Activated naive CD8-positive, alpha-beta T cell treated with anti-CD3 and anti-CD28 coated beads, Interleukin-2, amount 10 ng/mL, durations not matched to agents 7 days and 5 days (primary cell): ENCODE measurements at places on chromosomes 3 and 15. TPM values are rescaled to one million over a fixed set of nuclear protein-coding genes. Genes with fewer than 3 reads are reported as not detected.

The ST3GAL6 gene
- 0.69 TPM for total RNA-seq

The MYEF2 gene
- 36.5 TPM for total RNA-seq

The ZNF502 gene
- 3.2 TPM for total RNA-seq

The RARB gene
- not detected for total RNA-seq

The SERPINI1 gene
- 1.9 TPM for total RNA-seq

The IGF2BP2 gene
- total RNA-seq = 0.11 TPM

The EPHA3 gene
- not detected for total RNA-seq

The MCF2L2 gene
- 6.5 TPM for total RNA-seq

The ZNF662 gene
- total RNA-seq = 2.2 TPM

The CHRD gene
- not detected for total RNA-seq

DNA sequence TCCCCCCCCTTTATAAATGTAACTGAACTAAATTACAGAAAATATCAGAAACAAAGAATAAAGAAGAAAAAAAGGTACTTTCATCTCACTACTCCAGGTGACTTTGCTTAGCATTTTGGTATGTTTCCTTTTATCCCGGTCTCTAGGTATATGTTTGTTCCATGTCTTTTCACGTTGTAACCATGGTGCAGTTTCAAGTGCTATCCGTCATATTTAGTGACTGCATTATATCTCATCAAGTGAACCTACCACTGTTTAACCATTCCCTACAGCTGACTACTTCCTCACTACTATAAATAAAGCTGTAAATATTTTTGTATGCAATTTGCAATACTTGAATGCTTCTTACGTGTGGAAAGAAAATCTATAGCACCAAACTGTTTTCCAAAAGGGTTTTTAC is 2.2 kb downstream of the BTBD1 start:
- DNase-seq = no peak

DNA sequence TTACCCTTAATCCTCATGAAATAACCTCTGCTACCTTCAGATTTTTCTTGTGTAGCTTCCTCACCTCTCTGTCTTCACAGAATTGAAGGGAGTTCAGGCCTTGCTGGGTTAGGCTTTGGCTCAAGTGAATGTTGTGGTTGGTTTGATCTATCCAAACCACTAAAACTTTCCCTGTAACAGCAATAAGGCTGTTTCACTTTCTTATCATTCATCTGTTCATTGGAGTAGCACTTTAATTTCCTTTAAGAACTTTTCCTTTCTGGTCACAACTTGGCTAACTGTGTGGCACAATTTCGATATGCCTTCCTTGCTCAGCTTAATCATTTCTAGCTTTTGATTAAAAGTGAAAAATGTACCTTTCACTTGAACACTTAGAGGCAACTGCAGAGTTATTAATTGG is 129.8 kb downstream of the NR1I2 start:
- DNase-seq = no peak

GRCh38 chr3:130014526-130014925 is 40.0 kb downstream of the TRH start:
- DNase-seq = no peak

GRCh38 chr15:78448441-78449219 is 10.6 kb downstream of the IREB2 start:
- no peak for DNase-seq

DNA sequence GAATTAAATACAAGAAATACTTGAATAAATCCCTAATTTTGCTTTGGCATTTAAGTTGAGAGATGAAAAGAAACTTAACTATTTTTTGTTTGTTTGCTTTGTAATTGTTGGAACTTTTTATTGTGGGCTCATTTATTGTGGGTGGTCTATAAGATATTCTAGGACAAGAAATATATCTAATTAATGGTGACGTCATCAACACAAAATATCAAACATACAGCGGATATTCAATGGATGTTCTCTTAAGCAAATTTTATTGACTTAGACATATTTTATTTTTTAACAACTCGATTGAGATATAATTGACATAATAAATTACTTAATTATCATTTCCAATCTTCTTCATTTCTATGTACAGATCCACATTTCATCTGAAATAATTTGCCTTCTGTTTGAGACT is 30.0 kb downstream of the SYNPR start:
- DNase-seq = no peak

- no peak for DNase-seq
Measured at GRCh38 chr15:92421976-92422375, 28.3 kb downstream of the ST8SIA2 start.

- DNase-seq = peak; percentile 54
Measured at GRCh38 chr15:47196048-47196447, 521.3 kb upstream of the SEMA6D start.

DNA sequence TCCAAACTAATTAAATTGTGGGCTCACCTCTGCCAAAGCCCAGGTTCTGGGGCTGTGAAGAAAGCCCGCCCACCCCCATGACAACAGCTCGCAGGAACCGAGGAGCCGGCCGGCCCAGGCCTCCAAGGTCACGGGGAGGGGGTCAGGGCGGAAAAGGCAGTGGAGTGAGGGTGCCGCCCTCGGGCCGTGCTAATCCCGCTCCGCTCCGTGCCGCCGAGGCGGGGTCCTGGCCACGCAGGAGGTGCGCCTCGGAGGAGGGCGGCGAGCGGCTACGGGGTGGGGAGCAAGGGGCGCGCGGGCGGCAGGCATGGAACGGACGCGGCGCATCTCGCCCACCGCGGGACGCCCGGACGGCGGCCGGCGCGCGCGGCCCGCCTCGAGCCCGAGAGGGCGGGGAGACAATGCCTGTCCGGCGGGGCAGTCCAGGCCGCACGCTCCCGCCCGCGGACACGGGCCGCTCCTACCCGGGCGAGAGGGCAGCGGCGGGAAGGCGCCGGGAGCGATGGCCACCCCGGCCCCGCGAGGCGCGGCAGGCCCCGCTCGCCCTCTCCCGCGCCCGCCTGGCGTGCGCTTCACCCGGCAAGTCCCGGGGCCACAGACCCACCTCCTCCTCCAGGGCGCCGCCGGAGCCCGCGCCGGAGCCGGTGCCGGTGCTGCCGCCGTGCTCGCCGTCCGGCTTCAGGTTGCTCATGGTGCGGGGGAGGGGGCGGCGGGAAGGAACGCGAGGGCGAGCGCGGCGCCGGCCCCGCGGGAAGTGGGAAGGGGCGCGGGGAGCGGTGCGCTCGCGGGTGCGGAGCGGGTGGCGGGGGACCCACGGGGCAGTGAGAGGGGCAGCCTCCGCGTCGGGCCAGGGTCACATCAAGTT is 528 bp downstream of the RBPMS2 start:
- DNase-seq = peak; percentile 47

DNA sequence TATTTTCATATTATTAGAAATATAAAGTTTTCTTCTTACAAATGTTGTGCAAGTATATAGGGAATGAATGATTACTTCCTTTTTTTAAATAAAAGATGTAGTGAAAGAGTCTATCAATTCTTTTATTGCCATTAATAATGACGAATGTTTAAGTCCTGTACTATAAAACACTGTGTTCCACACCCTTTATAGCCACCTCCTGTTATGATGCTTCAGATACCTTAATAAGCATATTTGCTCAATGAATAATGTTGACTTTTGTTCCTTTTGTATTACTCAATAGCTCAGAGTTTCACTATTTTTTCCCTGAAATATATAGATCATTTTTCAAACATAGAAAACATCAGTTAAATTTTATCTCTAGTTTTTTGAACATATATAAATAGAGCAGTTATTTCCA is 378.2 kb upstream of the THBS1 start:
- DNase-seq = no peak

DNA sequence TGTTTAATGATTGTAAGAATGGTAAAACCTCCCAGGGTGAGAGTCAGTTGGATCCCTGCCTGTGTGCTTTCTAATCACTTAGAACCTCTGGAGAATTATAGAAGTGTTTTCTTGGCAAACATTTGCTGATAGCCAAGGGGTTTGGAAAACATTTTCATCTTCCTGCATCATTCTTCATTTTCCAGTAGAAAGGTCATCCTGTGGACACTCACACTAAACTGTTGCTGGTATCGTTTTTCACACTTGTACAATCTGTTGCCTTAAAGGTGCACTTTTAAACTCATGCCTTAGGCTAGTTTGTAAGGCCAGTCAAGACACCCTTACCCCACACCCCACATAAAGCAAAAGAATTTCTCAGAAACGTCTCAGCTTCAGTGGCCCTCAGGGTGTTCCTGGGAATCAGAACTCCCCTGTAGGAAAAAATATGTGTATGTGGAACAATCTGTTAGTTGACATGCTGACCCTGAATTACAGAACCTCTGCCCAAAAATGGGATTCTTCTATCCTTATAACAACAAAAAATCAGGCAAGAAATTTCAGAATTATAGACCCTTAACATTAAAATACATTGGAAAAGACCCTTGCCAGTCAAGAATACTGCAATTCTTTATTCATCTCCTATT is 5.8 kb upstream of the PLD1 start:
- DNase-seq = no peak

DNA sequence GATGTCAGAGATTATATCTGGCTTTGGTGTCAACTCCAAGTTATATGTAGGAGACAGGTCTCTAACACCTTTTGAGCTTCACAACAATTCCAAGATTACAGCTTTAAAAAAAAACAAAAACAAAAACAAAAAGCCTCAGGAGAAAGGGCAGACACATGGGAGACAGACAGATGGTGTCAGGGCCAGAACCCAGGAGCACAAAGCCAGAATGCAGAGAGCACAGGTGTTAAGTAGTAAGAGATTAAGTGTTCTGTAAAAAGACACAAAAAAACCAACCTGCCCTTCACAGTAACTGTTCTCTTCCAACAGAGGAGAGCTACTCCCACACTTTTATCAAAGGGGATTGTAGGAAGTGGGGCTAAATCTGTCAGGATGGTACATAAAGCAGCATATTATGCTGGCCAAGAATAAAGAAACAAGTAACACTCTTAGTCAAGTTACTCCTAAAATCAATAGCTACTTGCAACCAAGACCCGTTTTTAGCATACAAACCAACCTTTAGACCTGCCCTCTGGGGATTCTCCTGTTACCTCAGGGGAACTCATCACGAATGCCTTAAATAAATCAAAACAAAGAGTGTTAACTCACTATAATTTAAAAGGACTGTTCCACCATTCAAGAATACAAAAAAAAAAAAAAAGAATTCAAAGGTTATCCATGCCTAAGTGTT is 5.9 kb downstream of the CPEB1 start:
- DNase-seq = no peak

DNA sequence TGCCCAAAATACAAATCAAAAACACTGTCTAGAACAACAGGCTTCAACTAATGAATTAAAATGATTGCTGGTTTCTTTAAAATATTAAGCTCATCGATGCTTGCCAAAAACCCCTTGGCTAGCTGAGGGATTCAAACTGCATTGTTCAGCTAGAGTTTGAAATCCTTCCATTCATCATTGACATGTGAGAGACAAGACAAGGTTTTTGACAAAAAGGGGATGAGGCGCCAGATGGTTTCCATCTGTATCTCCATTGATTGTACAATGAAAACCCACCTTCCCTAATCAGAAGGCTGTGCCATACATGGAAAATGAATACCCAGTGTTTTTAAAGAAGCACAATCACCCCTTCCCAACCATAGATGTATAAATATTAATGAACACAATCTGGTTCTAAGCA is 67.8 kb downstream of the THRB start:
- DNase-seq = no peak

DNA sequence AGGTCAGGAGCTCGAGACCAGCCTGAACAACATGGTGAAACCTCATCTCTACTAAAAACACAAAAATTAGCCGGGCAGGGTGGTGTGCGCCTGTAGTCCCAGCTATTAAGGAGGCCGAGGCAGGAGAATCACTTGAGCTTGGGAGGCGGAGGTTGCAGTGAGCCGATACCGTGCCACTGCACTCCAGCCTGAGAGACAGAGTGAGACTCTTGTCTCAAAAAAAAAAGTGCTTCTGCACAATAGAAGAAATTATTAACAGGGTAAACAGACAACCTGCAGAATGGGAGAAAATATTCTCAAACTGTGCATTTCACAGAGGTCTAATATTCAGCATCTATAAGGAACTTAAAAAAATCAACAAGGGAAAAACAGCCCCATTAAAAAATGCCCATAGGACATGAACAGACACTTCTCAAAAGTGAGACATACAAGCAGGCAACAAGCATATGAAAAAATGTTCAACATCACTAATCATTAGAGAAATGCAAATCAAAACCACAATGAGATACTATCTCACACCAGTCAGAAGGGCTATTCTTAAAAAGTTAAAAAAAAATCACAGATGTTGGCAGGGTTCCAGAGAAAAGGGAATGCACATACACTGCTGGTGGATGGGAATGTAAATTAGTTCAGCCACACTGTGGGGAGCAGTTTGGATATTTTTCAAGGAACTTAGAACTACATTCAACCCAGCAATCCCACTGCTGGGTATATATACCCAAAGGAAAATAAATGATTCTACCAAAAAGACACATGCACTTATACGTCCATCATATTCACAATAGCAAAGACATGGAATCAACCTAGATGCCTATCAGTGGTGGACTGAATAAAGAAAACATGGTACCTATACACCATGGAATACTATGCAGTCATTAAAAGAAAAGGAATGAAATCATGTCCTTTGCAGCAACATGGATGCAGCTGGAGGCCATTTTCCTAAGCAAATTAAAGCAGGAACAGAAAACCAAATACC is 75.5 kb downstream of the MSL2 start:
- DNase-seq = no peak

- DNase-seq = no peak
Measured at GRCh38 chr3:181987736-181988135, 276.0 kb downstream of the SOX2 start.

DNA sequence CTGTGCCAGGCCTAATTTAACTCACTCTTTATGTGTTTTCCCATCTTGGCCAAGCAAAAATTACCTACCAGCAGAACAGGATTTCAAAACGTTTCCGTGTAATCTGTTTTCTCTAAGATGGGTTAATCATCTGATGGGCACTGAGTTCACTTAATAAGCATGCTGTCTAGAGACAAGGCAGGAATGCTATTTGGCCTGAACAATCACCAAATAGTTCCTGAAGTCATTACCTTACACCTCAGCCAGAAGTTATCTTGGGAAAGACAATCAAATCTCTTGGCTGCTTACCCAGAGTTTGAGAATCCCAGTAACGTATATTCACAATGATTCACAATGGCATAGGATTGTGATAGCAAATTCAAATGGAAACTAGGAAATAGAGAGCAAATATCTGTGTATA is 779.1 kb downstream of the CADM2 start:
- no peak for DNase-seq

DNA sequence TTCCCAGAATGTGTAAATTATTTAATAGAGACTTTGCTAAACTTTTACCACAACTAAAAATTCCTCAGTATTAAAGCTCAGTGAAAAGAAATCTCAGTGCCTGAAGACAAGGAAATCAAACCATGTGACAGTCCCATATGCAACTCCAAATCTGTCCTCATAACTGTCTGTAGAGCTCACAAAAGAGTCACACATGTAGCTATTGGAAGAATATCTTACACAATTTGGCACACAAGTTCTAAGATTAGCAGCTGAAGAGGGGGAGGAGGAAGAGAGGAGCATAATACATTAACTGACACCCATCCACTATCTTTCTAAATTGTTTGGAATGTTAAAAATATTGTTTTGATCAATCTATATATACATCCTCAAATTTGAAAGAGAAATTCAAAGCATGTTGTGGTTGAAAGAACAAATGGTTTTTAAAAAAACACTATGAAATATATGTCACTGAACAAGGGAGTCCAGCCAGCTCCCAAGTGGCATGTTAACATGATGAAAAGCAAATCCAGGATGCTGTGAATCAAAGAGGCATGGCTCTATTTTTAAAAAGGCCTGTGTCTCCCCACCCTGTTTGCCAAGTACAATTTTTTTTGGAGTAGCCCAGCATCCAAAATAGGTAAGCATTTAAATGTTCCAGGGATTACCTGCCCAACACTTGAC is 126.3 kb upstream of the NANOGP8 start:
- DNase-seq = no peak

GRCh38 chr3:10858091-10858490 is 42.1 kb downstream of the SLC6A11 start:
- DNase-seq = no peak
